Renal pelvis (tissue), 12 donors: ENCODE measurements at places on chromosomes 16 and 17. TPM values are rescaled to one million over a fixed set of nuclear protein-coding genes. Genes with fewer than 3 reads are reported as not detected.

Gene KRTAP9-4
- not detected for polyA plus RNA-seq

Gene VAMP2
- 108 TPM for polyA plus RNA-seq

- DNase-seq: no peak
Measured at GRCh38 chr17:75074532-75074931, 13.2 kb upstream of the SLC16A5 start.

DNA sequence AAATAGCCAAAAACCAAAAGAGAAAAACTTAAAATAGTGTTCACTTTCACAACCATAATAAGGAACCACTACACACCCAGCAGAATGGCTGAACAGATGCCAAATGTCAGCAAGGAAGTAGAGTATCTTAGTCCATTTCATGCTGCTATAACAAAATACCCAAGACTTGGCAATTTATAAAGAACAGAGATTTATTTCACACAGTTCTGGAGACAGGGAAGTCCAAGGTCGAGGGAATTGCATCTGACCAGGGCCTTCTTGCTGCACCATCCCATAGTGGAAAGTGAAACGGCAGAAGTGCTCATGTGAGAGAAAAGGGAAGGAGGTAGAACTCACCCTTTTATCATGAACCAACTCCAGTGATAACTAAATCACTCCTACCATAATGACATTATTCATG is 33.8 kb upstream of the CCL22 start:
- no peak for DNase-seq

DNA sequence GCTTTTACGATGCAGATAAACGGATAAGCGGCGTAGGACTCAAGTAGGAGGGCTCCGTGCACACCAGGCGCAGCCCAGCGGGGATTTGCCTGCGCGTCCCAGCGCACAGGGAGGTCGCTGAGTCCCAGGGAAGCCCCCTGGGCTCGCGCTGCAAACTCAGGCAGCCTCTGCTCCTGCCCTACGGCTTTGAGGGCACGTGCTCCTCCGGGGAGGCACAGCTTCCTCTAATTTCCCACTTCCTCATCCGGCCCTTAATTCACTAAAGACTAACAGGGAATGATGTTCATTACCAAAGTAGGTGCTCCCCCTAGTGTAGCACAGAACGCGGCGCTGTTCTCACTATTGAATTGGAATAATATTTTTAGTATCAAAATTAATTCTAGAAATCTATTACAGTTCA is 825.4 kb downstream of the KCNJ18 start:
- DNase-seq: no peak

- DNase-seq: no peak
Measured at GRCh38 chr16:11677959-11678881, 10.0 kb downstream of the SNN start.

DNA sequence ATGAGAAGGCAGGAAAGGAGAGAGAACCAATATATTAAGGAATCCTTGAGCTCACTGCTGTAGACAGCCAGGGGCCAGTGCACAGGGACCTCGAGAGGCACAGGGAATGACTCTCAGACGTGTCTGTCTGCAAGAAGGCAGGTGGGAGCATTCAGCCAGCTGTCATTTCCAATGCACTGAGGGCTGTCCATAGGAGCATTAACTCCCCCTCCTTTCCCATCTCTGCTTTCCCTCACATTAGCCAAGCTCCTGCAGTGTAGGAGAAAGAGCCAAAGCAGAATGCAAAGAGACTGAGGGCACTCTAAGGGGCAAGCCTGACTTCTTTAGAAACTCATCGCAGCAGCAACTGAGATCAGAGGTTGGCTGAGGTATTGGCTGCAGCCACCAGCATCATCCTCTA is 218.3 kb downstream of the CDH13 start:
- peak; percentile 56 for DNase-seq

GRCh38 chr16:87874639-87875427 is 5.5 kb upstream of the SLC7A5 start:
- DNase-seq: no peak

DNA sequence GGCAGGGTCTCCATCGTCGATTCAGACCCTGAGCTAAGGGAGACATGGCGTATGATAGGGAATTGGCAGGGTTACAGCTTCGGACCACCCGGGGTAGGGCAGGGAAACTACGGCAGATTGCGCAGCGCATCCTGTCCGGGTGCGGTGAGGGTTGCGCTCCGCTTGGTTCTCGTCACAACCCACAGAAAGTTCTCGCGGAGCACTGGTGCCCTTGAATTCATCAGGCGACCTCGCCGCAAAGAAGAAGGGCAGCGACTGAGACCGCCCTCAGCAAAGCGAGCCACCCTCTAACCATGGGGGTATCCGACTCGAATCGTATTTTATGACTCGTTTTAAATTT is 1.2 kb downstream of the HS3ST3B1 start:
- no peak for DNase-seq

- DNase-seq: no peak
Measured at GRCh38 chr16:47309581-47310312, 151.1 kb downstream of the ITFG1 start.
